ENCODE measurements at places on chromosomes 5 and 9.

DNA sequence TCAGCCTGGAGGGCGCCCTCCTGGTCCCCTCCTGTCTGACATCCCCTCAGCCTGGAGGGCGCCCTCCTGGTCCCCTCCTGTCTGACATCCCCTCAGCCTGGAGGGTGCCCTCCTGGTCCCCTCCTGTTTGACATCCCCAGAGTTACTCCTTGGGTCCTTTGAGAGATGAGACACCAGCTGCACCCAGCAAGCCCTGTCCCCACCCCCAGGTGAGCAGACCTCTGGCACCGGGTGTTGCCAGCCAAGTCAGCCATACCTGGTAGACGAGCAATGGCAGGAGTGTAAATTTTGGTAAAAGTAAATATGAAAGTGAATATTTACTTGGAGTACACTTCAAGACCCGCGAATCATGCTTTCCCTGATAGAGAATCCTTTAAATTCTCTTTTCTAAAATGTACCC, 25.4 kb downstream of the EXOC3 start:
- no peak for DNase-seq

DNA sequence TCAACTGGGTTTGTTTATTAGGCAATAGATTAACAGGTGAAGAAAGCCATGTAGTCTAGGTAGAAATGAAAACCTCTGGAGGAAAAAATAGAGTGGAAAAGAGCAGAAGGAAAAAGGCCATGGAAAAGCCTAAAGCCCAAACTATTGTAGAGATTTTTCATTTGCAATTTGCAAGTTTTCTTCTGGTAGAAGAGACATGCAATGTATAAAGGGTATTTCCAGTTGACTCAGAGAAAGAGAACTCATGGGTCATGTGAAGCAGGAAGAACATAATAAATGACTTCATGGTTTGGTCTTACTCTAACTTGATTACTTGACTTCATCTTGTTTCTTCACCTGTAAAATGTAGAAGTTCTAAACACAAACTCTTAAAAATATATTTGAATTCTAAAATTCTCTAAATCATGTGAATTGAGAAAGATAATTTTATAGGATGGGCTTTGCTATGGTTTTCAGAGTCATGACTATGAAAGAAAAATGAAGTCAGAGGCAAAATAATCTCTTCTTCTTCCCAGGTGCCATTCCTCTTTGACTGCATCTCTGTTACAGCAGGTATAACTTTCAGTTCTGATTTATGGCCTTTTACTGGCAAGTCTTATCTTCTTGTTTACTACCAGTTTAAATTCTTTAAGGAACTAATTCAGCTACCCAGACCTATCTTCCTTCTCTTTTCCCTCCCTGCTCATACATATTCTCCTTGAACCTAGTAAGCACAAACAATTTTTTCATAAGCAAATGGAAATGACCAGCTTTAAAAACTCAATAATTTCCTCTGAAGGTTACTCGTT, 47.7 kb upstream of the TMC1 start:
- peak; percentile 74 for DNase-seq

GRCh38 chr9:113934829-113935676, 58.9 kb downstream of the ZNF618 start:
- DNase-seq: no peak

- no peak for DNase-seq
Measured at GRCh38 chr5:157184117-157184670, 3.6 kb downstream of the ITK start.

- no peak for DNase-seq
Measured at GRCh38 chr5:2393556-2393955, 357.9 kb downstream of the IRX2 start.

DNA sequence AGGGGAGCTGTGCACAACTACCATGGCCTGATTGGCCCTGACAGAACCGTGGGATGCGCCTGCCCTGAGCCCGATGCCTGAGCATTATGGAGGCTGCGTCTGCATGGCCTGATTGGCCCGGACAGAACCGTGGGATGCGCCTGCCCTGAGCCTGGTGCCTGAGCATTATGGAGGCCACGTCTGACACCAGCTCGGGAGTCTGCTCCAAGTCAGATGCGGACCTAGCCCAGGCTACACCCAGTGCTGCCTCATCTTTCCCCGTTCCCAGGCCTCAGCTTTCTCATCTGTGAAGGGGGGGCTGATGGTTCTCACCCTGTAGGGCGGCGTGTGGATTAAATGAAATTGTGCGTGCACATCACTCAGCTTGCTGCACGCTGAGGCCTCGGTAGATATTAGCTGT, 7.3 kb downstream of the CEP72 start:
- no peak for DNase-seq

DNA sequence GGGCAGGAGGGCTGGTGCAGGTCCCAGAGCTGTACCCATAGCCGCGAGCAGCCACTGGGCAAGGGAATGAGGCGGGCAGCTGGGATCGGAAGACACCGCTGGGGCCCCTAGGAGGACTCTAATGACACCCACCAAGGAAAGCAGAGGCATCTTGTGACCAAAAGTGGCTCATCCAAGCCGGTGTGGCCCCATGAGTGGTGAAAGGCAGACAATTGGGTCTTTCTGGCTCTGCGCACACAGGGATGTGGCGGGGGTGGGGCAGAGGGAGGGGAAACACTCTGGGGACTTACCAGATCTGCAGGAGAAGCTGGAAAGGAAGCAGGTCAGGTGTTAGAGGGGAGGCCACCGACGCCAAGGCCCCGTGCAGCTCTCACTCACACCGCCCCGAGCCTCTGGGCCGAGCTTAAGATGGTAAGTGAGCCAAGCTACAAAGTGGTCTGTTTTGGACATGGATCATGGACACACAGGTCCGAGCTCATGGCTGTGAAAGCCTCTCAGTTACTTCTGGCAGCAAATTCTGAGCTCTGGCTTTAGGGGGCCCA, 42.3 kb upstream of the SARDH start:
- no peak for DNase-seq

GRCh38 chr5:127564002-127564769, 46.7 kb downstream of the PRRC1 start:
- peak; percentile 67 for DNase-seq

GRCh38 chr5:78792345-78793055, 143.9 kb upstream of the LHFPL2 start:
- DNase-seq: no peak

DNA sequence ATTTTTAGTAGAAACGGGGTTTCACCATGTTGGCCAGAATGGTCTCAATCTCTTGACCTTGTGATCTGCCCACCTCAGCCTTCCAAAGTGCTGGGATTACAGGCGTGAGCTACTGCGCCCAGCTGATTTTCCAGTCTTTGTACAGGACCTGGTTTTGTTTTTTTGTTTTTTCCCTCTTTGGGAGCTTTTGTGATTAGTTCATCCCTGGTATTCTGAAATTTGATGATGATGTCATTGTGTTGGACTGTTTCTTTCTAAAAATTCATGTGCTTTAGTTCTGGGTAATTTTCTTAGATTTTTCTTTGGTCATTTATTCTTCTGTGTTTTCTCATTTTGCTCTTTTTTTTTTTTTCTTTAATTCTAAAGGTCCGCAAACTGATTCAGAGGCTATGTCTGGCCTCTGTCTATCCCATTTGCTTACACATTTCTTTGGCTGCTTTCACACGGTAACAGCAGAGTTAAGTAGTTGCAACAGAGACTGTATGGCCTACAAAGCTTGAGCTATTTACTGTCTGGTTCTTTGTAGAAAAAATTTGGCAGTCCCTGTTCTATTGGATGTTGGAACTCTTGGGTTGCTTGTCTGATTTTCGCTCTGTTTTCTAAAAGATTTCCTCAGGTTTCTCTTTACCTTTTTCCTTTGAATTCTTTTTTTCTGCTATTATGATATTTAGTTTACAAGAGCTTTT, 24.8 kb downstream of the STX17 start:
- no peak for DNase-seq

DNA sequence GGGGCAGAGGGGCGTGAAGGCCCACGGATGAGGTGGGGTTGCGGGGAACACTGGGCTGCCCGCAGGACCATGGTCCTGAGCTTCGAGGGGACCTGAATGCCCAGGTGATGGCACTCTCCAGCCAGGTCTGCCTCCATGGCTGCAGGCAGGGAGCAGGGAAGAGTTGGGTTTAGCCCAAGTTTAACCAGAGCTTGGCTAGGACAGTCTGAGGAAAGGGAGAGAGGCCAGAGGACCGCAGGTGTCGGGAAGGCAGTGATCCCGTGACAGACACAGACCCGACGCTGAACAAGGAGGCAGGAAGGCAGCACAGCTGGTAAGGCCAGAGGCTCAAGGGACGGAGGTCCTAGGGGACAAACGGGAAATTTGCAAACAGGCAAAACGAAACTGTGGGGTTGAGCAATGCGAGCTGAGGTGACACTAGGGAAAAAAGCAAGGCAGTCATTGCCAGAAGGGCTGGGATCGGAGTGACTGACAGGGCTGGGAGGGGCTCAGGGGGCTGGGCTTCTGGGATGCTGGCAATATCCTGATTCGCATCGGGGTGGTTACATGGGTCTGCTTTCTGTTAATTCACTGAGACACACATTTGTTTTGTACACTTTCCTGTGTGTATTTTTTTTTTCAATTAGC, 25.0 kb downstream of the ARPC5L start:
- no peak for DNase-seq

DNA sequence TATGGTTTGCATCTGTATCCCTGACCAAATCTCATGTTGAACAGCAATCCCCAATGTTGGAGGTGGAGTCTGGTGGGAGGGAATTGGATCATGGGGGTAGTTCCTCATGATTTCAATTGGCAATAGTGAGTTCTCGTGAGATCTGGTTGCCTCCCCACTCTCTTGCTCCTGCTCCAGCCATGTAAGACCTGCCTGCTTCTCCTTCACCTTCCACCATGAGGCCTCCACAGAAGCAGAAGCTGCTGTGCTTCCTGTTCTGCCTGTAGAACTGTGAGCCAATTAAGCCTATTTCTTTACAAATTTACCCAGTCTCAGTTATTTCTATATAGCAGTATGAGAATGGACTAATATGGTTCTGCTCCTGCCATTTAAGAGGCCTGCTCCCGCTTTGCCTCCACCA, 32.9 kb downstream of the SCAI start:
- DNase-seq: peak; percentile 33

DNA sequence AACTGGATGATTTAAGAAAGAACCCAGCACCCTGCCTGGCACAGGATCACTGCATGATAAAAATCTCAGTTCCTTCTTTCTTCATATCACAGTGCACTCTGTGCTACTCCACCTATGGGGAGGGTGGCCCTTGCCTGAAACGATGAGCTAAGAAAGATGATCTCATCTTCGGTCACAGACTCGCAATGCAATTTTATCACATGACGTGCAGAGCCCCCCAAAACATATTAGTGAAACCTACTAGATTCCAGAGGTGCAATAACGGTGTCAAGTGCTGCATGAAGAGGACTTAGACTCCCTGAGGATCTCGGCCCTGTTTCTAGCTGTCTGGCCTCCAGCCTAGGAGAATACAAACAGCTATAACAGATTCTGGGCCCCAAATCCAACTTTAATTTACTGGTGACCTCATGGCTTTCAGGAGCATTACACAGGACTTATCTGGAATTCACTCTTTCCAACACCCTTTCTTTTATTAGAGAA, 104.0 kb downstream of the EBF1 start:
- no peak for DNase-seq

GRCh38 chr5:177609076-177610059, 9.4 kb downstream of the B4GALT7 start:
- no peak for DNase-seq

- DNase-seq: no peak
Measured at GRCh38 chr5:37926732-37927131, 86.9 kb upstream of the GDNF start.

- DNase-seq: peak; percentile 59
Measured at GRCh38 chr5:33997331-33997983, 10.4 kb downstream of the AMACR start.

- no peak for DNase-seq
Measured at GRCh38 chr9:18422296-18423036, 51.5 kb upstream of the ADAMTSL1 start.

All from inflammatory macrophage (primary cell).